ENCODE measurements at places on chromosomes 7 and 10. TPM values are rescaled to one million over a fixed set of nuclear protein-coding genes. Genes with fewer than 3 reads are reported as not detected.
A peak's percentile ranks its signal among the peaks of the same experiment; 100 is the strongest.

TMEM225B gene
- total RNA-seq, result 0.89 TPM

GRCh38 chr7:25311346-25311745 is 83.1 kb upstream of the NPVF start:
- DNase-seq, result no peak

DNA sequence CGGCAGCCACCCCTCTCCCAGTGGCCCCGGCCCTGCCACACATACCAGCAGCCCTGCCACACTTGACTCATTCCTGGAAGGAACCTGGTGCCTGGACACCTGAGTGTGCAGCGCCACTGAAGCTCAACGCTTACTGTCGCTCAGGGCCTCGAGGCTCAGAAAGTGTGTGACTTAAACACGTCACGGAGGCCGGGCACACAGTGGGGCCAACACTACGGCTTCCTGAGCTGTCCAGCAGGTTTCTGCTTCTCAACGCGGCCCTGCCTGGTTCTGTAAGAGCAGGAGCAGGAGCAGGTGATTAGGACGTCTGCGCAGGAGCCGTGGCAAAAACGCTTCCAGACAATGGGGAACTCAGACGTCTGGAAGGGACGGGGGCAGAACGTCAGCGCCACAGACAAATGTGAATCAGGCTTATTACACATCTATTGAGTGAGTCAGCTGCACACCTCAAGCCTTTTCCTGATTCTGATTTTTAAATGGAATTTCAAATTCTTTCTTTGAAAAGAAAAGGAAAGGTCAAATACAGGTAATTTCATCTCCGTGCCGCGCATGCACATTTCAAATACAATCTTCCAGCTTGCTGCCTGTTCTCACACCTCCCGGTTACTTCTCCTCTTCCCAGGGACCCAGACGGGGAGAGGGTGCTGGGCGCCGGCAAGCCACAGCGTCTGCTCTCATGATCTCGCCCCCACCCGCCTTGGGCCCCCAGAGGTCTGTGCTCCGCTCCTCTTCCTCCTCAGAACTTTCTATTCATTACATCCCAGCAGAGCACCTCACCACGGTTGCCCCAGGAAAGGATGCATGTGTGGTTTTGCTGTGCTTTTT is 66.6 kb downstream of the ADARB2 start:
- no peak for DNase-seq

DNA sequence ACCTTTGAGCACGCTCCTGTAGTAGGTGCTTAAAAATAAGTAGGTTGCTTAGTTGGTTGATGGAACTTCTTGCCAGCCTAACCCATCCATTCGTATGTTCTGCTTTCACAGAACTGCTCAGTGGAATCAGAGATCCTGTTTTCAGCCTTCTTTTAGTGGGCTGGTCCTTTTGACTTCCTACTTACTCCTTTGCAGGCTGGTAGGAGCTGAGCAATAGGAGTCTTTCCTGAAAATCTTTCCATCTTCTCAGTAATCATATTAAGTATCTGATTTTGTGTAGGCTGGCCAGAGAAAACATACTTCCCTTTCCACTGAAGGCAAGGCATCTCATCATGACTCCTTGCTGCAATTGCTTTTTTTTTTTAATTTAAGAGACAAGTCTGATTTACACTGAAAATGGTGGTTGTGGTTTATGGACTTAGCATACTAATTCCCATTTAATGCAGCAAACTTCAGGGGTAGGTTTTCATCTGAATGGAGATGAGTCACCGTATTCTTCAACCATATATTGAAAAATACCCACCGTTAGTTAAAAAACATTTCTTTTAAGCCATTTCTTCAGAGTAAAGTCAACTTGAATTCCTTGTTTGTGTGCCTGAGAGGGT is 208.0 kb downstream of the ZNF365 start:
- DNase-seq, result no peak

DNA sequence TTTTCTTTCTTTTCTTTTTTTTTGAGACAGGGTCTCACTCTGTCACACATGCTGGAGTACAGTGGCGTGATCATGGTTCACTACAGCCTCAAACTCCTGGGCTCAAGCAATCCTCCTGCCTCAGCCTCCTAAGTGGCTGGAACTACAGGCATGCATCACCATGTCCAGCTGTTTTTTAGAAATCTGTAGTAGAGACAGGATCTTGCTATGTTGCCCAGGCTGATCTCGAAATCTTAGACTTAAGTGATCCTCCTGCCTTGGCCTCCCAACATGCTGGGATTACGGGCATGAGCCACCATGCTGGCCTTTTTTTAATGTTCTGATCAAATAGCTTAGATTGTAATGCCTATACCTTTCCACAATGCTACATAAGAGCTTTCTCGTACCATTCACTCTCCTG is 107.0 kb upstream of the KCTD7 start:
- no peak for DNase-seq

DNA sequence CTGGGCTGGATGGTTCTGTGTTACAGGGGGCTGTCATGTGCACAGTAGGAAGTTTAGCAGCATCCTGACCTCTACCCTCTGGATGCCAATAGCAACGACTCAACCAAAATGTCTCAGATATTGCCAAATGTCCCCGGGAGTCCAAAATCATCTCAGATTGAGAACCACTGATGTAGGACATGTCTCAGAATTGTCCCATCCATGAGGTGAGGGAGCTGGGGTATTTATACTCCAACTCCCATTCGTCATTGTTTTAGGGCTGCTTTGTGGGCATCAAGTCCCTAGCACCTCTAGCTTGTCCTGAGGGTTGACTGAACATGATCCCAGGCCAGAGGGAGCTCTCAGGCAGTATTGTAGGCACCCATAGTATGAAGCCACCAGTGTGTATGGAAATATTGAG is 25.2 kb upstream of the COMTD1 start:
- no peak for DNase-seq

DNA sequence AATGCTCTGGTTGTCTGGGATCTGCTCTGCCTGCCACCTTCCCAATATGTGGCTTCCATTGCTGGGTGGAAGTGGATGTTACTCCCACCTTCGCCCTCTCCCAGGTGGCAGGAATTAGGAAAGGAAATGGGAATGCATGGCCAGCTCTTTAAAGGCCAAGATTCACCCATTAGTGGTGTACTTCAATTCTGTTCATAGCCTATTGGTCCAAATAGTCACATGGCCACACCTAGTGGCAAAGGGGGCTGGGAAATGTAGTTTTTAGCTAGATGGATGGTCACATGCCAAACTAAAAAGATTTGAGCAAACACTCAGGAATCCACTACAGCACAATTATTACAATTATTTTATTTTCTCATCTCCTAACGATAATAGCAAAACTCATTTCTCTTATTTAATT is 135.1 kb downstream of the NPY start:
- peak; percentile 40 for DNase-seq

All from skin of body (tissue), 3 donors.